ENCODE measurements at places on chromosomes 11 and 22.

- no peak for DNase-seq
Measured at GRCh38 chr22:48250286-48250895, 1487.9 kb downstream of the TBC1D22A start.

DNA sequence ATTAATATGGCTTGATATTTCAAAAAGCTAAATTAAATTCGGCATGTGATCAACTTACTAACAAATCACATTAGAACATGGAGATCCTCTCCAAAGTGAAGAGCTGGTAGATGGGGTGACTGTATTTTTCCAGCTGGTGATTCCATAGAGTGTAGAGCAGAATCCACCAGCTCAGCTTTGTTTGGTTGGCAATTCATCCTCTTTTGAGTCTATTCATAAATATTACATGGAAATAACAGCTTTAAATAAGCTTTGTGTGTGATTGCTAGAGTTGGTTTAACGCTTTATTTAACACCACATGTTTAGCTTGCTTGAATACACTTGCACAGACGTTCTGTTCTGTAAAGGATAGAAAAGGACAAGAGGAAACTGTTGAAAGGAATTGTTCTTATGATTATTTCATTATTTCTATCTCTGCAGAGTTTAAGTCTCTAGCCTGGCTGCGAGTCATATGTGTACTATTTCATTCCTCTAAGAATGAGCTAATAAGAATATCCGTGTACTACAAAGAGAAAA lies 738.3 kb upstream of the KIRREL3 start:
- DNase-seq, result no peak

- no peak for DNase-seq
Measured at GRCh38 chr22:49267996-49268395, 559.7 kb downstream of the BRD1 start.

GRCh38 chr22:50546326-50547262 lies 895 bp downstream of the KLHDC7B start:
- no peak for DNase-seq

GRCh38 chr22:21959274-21960074 lies 6.8 kb upstream of the PPM1F start:
- no peak for DNase-seq

- DNase-seq, result no peak
Measured at GRCh38 chr11:37786214-37786755, 1188.2 kb upstream of the RAG2 start.

GRCh38 chr11:17637901-17638300 lies 81.5 kb upstream of the MYOD1 start:
- DNase-seq, result no peak

- no peak for DNase-seq
Measured at GRCh38 chr11:121249039-121249663, 43.4 kb upstream of the SC5D start.

DNA sequence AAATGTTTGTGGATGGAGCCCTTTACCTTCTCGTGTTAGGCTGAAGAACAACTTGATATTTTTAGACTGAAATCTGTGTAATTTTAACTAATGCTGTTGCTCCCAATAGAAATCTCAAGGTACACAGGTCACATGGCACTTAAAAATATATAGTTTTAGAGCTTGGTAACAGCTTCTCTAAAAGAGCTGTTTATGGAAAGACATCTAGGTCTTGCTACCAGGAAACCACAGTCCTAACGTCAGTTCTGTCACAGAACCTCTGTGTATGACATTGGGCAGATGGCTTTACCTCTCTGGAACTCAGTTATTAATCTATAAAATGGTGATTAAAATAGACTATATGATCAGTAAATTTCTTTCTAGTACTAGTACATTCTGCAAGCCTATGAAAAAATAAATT lies 35.4 kb downstream of the PAK1 start:
- DNase-seq, result no peak

DNA sequence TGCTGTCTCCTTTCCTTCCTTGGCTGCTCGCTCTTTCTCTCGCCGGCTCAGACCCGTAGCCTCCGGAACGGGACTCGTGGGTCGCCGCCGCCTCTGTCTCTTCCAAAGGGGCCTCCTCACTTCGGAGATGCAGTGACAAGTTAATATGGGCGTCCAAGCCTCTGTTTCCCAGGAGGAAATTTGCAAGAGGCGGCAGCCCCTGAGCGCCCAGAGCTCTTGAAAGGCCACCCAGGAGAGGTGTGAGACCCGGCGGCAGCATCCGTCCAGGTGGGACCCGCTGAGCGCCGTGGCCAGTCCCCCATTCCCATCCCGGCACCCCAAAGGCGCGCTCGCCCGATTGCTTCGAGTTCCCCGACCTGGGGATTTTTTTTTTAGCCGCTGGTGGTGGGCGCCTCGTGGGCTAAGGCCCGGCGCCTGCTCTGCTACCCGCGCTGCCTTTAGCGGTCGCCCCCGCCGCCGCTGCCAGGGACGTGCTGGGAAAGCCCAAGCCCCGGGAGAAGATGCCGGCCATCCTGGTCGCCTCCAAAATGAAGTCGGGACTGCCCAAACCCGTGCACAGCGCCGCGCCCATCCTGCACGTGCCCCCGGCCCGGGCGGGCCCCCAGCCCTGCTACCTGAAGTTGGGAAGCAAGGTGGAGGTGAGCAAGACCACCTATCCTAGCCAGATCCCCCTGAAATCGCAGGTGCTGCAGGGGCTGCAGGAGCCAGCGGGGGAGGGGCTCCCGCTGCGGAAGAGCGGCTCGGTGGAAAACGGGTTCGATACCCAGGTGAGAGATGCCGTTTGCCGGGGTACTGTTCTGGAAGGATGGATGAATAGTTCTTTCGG lies 772 bp downstream of the NAV2 start:
- DNase-seq, result no peak
